ENCODE measurements at places on chromosomes 7 and 10.

GRCh38 chr10:112229096-112229495, 45.5 kb upstream of the GPAM start:
- no peak for DNase-seq

GRCh38 chr10:87691506-87692070, 31.9 kb downstream of the PAPSS2 start:
- no peak for DNase-seq

GRCh38 chr10:74334221-74334620, 183.2 kb downstream of the ADK start:
- no peak for DNase-seq

DNA sequence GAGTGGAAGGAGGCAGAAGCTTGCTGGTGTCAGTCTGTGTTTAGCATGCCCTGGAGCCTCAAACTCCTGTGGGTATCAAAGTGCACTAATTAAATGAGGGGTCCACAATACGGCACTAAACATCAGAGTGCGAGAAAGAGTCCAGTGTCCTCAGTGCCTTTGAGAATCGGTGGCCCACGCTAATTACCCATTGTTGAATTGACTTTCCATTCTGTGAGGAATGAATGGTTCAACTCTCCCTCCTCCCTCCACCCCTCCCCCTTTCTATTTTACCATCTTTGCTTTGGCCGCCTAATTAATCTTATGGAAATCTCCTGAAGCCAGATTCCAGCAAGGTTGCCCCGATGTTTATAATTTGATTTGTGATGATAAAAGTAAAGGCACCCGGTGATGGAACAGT, 217.8 kb downstream of the TFEC start:
- no peak for DNase-seq

GRCh38 chr7:31096198-31096876, 44.2 kb downstream of the ADCYAP1R1 start:
- no peak for DNase-seq

- DNase-seq: peak; percentile 89
These were observed 9.6 kb downstream of the IL2RA start for GRCh38 chr10:6052247-6053221.

DNA sequence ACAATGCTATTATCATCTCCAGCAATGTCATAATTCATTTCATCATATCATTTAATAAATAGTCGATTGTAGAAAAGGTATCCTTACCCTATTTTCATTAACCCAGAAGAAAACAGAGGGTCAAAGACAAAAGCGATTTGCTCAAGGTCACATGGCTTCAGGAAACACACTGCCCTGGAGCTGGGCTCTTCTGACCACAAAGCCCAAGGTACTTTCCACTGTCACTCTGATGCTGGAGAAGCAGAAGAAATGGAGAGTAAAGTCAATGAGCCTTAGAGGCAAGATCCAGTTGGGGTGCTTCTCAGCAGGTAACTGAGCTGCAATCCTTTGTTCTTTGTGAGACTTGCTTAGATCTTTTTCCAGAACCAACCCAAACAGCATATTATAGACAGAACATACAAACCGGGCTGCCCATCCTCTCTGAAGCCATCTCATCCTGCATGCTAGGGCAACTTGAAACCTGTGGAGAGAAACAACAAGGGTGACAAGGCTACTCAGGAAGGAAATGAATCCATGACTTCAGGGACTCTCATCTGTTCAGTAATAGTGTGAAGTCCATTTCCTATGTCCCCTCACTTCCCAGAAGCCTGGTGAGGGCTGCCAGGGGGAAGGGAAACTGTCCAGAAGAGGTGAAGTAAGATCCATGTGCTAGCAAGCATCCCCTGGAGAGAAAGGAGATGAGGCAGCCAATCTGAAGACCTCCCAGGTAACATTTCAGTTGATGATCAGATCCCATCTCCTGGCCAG, 148.6 kb upstream of the SVIL start:
- no peak for DNase-seq

DNA sequence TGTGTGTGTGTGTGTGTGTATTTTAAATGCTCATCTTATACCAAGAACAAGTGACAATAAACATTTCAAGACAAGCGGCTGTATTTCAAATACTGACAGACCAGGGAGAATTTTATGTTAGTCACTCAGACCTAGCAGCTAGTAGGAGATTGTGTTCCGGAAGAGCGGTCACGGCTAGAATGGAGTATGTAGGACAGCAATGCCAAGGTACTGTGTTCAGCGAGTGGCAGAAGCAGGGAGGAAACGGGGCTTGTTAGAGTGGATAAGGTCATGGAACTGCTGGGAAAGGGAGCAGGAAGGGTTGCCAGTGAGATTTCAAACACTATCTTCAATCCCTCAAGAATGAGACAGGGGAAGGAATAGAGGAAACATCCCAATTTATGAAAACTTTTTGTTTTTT, 260.5 kb upstream of the PITRM1 start:
- no peak for DNase-seq

DNA sequence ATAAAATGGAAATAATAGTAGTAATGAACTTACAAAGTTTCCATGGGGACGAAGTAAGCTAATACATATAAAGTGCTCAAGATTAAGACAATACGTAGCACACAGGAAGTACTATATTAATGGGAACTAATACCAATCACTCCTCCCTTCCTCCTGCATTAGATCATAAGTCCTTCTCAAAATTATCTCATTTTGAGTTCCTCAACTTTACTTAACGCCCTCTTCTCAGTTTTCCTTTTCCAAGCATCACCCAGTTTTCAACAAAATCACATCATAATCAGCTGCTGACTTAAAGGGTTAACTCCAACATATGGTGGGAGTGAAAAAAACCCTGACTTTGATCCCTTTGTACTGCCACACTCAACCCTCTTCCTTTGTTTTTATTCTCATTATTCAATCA, 24.4 kb downstream of the JMJD1C start:
- no peak for DNase-seq

DNA sequence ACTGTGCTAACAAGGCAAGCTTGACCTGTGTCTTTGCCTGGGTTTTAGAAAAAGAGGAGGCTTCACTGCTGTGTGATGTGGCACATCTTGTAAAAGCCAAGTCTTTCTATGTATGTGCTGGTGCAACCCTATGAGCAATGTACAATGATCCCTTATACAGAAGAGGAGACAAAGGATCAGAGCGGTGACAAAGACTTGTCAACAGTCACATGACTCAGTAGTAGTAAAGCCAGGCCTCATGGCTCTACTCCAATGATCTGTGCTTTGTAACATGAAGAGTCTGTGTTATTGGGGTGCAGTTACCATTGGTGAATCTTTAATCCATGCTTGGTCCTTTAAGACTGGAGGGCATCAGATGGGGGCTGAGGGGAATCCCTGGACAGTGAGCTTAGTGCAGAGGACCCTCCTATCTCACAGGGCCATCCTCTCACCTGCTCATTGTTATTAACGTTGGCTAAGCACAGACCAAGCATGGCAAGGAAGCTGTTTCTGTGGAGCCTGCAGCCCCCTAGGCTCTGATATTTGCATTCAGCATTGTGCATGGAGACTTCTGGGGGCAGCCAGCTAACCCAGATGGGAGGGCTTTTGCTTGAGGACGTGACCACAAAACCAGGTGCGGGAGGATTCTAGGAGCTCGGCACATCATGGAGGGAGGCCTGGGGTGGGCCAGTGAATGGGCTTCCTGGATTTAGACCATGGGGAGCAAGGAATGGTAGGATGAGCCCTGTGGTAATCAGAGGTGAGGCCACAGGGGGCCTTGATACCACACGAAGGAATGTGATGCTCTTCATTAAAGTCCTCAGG, 308.8 kb upstream of the ZNF32 start:
- DNase-seq: no peak

DNA sequence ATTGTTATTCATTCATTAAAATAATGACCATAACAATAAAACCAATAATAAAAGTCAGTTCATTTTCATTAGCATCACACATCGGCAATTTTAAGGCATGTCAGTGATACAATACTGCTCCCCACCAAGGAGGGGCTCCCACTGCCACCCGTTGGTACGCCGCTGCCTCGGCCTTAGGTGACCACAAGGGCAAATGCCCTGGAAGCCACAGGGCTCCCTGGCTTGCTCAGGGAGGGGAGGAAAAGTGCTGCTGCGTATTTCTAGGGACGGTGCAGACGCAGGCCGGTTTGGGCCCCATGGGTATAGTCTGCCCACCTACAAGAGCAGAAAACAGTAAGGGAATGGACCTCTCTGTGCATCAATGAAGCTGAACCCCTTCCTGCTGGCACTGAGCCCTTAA, 85.1 kb downstream of the SLIT1 start:
- no peak for DNase-seq

GRCh38 chr7:37196676-37197075, 252.0 kb downstream of the ELMO1 start:
- DNase-seq: no peak

DNA sequence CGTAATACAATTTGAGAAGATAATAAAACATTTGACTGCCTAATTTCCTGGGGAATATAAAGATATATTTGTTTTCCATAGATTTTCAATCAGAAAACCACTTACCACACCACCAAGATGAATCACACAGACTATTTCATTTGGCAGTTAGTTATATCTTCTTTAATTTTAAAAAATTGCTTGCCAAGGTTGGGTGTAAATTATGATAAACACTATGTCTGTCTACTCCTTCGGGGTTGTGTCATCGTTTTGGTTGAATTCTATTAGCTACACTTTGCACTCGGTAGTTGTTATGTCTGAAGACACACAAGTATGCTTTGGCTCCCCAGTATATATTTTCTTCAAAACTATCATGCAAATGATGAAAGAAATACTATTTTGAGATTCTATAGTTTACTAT, 594.8 kb upstream of the SEMA3D start:
- DNase-seq: no peak

GRCh38 chr7:4257146-4258111, 424.7 kb upstream of the FOXK1 start:
- DNase-seq: no peak

DNA sequence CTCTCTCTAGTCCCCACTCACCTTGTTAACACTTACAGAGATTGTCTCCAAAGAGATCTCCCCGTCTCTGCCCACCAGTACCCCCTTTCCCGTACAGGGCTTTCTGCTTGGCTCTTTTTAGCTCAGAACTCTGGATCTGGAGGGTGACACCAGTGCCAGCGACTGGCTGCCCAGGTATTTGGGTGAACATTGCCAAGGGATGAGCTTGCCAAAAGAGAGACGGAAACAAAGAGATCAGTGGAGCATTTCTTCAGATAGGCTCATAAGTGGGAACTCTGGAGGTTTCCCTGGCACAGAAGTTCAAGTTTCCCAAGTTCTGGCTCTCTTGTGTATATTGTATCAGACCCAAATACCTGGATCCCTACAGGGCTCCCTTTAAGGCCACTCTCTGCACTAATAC, 30.0 kb downstream of the STRIP2 start:
- DNase-seq: no peak

DNA sequence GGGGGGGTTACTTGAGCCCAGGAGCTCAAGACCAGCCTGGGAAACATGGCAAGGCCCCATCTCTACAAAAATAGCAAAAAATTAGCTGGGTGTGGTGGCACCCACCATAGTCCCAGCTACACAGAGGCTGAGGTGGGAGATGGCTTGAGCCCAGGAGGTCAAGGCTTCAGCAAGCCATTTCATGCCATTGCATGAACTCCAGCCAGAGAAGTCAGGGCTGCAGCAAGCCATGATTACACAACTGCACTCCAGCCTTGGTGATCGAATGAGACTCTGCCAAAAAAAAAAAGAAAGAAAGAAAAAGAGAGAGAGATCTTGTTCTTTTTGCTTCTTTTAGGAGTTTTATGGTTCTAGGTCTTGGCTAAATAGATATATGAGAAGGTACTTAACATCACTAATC, 200.2 kb upstream of the PHYHIPL start:
- no peak for DNase-seq

DNA sequence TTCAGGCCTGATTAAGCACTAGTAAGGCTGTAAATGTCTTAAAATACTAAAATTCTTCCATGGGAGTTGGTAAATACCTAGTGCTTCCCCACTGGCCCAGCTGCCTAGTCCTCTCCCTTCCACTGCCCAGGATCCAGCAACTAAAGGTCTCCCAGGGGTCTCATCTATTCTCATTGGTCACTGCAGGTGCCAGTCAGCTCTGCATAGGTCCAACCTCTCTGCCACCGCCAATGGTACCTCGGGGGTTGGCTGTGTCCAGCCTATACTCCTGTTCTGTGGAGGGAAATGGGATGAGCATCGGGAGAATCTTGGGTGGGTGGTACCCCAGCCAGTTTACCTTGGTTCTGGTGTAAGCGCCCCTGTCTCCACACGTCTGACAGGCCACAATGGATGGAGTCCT, 6.1 kb upstream of the CREB5 start:
- no peak for DNase-seq

DNA sequence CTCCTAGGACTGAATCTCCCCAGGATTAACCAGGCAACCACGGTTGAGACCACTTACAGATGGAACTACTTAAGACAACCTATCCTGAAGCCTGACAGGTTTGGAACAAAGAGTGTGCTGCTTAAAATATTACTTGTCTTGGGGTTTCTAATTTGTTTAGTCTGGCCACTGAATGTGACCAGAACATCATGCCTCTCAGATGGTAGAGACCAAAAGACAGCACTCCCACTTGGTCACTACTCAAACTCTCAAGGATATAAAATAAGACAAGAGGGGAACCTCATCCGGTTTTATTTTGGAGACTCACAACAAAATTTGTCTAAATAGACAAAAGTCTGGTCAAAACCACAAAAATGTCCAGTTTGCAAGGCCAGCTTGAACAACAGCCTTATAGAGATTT, 15.3 kb downstream of the MRPL32 start:
- no peak for DNase-seq

DNA sequence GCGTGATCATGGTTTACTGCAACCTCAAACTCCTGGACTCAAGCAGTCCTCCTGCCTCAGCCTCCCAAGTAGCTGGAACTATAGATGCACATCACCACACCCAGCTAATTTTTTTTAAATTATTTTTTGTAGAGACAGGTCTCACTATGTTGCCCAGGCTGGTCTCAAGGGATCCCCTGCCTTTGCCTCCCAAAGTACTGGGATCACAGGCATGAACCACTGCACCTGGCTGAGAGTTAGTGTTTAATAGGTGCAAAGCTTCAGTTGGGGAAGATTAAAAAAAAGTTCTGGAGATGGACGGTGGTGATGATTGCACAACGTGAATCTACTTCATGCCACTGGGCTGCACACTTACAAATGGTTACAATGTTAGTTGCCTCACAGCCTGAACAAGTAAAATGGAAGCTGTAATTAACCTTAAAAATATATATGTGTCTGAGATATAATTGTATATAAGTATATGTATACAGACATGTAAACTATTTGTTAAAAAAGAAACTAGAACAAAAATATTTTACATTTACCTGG, 106.4 kb upstream of the ZNF438 start:
- no peak for DNase-seq

DNA sequence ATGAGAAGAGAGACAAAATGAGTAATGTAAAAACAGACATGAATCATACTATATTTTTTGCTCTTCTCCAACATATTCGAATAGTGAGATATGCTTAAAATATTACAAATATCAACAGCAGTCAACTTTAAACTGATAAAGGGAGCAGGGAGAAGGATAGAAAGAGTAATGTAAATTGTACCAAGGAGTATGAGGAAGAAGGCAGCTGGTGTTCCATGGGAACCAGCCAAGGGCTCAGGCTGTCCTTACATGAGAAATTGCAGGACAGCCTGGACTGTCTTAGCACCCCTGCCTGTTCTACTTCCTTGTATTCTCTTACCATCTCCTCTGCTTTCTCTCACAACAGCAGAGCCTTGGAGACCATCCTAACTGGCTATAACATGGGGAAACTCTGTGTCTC, 128.7 kb downstream of the TSPAN12 start:
- no peak for DNase-seq
